RKO (cell line): ENCODE measurements at places on chromosomes 7 and 10.

- no peak for DNase-seq
Observed at GRCh38 chr10:66026321-66026720, 899.5 kb upstream of the LRRTM3 start.

DNA sequence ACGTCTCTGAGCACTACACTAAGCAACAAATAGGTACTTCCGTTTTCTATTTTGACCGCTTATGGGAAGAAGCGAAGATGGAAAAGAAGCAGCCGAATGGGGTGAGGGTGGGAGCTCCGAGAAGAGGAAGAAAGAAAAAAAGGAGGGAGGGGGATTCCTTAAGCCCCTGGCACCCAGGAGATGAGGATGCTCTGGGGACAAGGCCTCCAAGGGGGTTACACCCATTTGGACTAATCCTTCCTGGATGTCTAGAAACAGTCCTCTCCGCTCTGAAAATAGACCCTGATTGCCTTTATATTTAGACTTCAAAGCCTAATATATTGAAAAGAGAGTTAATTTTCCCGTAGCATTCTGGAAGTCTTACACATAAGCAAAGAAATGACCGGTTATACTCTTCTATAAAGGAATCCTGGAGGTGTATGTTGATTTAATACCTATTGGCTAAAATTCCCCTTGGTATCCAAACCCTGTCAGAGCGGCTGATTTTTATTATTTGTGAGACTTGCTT, 676 bp upstream of the HTR7 start:
- DNase-seq, result no peak

GRCh38 chr7:43756368-43757072, 2.0 kb upstream of the BLVRA start:
- DNase-seq, result peak; percentile 51

DNA sequence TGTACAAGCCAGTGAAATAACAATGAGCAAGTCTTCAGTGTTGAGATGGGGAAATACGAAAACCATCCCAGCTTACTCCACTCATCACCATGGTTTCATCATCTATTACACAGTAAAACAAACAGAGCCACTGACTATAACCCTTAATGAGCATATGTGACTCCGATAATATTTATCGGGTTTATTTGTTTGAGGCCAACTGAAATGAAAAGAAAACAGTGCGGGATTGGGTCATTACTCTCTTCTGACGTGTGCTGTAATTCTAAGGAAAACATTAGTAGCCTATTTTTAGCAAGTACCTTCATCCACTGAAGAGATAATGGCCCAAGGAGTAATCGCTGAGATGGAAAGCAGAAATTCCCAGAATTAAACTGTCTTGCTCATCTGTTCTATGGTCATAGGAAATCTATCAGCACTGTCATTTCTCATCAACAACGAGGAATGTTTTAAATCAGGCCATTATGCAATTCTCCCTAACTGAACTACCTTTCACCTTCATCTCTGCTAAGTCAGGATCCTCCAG, 716.5 kb downstream of the INHBA start:
- DNase-seq, result no peak

DNA sequence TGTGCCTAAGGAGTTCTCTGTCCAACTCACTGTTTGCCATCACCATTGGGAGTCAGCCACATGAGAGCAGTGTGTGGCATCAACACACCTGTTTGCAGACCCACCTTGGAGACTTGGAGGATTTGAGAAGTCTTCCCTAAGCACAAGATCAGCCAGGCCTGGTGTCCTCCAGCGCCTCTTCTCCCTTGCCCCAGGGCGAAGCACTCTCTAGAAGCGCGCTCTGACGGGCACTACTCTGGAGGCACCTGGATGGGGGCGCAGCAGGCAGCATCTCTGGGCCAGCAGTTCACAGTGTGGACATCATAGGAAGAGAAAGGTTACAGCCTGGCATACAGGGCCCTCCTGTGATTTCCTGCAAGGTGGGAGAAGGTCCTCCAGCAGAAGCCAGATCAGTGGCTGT, 289.3 kb downstream of the CELF2 start:
- no peak for DNase-seq

GRCh38 chr7:113812591-113813255, 106.1 kb downstream of the PPP1R3A start:
- no peak for DNase-seq

GRCh38 chr10:75972491-75973276, 541.3 kb downstream of the LRMDA start:
- DNase-seq, result no peak
